ENCODE measurements at places on chromosomes 7 and 10.

GRCh38 chr10:121694966-121695643 lies 96.9 kb upstream of the FGFR2 start:
- peak; percentile 2 for DNase-seq

GRCh38 chr10:47406870-47407691 lies 23.0 kb upstream of the ZNF488 start:
- no peak for DNase-seq

- DNase-seq, result peak; percentile 79
These were observed 551 bp downstream of the KCND2 start for GRCh38 chr7:120273476-120273975.

DNA sequence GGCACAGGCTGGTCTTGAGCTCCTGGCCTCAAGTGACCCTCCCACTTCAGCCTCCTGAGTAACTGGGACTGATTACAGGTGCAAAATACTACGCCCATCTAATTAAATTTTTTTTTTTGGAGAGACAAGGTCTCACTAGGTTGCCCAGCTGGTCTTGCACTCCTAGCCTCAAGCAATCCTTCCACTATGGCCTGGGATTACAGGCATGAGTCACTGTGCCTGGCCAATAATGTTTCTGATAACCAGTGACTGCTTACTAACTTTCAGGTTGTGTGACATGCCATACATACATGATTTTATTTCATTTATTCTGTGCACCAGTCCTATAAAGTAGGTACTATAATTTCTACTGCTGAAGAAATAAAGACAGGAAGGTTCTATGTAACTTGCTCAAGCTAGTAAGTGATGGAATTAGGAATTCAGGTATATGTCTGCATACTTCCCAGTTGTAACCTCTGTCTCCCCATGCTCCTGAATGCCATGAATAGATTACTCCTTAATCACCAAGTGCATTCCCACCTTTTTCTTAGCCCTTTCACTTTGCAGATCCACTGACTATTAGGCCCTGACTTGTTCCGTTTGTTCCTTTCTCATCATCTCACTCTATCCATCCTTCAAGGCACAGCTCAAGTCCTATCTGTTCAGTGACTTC lies 28.1 kb downstream of the MCU start:
- DNase-seq, result no peak

- DNase-seq, result no peak
These were observed 45.9 kb downstream of the SGMS1 start for GRCh38 chr10:50577681-50578350.

DNA sequence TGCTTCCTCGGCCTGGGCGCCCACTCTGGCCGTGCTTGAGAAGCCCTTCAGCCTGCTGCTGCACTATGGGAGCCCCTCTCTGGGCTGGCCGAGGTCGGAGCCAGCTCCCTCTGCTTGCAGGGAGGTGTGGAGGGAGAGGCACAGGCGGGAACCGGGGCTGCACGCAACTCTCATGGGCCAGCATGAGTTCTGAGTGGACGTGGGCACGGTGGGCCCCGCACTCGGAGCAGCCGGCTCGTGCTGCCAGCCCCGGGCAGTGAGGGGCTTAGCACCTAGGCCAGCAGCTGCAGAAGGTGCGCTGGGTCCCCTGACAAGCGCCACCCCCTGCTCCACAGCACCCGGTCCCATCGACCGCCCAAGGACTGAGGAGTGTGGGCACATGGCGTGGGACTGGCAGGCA lies 9.0 kb upstream of the PDK4 start:
- DNase-seq, result no peak

DNA sequence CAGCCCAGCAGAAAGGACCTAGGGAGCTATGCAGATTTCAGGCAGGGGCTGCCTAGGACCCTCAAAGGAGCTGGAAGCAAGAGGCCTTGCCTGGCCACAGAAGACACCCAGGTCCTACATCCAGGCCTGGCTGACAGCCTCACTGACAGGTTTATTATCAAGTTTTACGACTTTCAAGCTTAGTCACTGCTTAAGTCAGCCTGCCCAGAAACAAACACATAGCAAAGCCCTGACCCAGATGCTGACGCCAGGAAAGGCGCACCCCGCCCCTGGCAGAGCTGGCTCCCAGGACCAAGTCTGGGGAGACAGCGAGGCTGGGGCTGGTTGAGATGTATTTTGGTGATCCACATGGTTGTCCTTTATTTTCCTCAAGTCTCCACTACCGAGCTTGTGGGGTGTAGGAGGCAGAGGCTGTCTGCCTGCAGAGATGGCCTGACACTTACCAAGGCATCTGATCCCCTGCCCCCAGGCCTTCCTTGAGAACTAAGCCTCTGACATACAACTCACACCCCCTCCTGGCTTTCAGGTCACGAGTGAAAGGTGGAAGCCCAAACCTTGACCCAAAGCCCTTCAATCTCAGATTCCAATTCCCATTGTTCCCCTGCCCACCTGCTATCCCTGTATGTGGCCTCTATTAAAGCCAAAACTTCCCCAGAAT lies 80.7 kb upstream of the EMX2 start:
- no peak for DNase-seq

- no peak for DNase-seq
These were observed 11.5 kb upstream of the SLC29A3 start for GRCh38 chr10:71307469-71308085.

DNA sequence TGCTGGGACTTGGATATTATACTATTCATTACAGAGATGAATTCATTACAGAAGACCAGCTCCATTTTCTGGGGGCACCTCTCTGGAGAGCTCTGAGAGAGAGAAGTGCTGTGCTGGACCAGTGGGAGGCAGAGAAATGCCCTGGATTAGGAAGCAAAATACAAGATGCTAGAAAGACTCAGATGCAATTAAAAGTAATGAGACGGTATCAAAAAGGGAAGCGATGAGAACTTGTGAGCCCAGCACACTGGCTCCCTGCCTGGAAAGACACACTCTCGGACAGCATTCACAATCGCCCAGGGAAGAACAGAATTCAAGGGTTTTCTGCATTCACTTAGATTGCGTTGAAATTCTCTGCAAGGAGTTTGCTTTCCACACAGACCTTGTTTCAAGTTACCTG lies 3.5 kb upstream of the FRAT2 start:
- DNase-seq, result no peak

All from NCI-H526 treated with DMSO at 0.1 percent for 48 hours (cell line).